GM06990 (cell line): ENCODE measurements at places on chromosomes 2 and 18.

DNA sequence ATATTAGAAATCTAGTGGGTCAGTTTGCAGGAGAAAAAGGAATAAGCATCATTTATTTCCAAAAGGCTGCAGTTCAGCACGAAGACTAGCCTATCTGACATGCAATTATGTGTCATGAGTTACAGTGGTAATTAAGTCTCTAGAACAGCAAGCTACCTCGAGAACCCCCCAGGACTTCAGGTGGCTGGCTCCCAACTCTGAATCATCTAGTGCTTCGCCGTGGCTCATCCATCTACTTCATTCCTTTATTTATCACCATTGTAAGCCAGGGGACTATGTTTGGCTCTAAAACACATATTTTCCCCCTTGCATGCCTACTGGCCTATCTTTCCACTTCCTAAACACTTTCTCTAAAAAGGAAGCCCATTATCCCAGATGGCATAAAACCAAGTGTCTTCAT, 121.6 kb downstream of the TXNL1 start:
- no peak for DNase-seq

DNA sequence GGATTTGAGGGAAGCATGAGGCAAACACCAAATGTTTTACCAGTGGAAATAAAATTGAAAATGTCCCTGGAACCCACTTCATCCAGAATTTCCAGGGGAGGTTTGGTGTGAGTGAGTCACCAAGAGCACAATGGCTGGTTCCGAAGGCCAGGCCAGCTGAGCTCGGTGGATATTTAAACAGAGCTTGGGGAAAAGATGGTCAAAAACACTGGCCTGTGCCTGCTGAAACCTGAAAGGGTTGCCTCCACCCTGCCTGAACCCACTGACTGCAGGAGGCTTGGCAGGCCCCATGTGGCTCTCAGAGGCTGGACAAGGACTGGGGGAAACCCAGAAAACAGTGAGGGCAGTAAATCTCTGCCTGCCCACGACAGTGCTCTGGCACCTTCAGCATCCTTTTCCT, 93.9 kb downstream of the TTC32 start:
- no peak for DNase-seq

DNA sequence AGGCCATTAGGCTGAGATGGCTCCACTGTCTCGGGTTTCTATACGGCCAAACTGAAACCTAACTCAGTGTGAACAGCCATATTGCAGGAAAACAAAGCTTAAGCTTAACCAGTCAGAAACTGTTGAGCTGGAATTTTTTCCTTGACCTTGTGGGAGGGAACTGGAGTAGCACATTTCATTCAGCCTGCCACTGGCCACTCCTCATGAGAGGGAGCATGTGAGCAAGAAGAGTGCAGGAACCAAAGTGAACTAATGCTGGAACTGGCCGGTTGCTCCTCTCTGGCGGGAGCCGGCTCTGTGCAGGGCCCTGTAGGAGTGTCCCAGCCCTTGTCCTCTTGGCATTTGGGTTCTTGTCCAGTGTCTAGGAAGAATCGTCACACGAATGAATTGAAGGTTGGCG, 5.9 kb upstream of the POLE4 start:
- DNase-seq: no peak

GRCh38 chr2:148936857-148937450, 61.9 kb downstream of the KIF5C start:
- DNase-seq: no peak

DNA sequence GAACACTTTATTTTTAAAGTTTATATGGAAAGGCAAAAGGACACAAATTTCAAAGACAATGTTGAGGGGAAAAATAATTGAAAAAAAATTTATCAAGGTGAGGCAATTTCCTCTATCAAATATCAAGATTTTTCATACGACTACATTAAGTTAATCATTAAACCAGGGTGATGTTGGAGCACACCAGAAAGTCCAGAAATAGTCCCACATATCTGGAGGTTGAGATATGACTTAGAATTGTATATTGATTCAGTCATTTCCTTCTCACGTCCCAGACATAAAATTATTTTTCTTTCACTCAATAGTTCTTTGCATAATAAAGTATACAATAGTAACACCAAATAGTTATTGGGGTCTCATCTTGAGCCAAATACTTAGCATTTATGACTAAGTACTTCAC, 605.1 kb downstream of the NUP35 start:
- no peak for DNase-seq
